CD8-positive, alpha-beta memory T cell (primary cell): ENCODE measurements at places on chromosomes 13 and 19.

GRCh38 chr13:35260316-35260715, 216.2 kb downstream of the MAB21L1 start:
- DNase-seq, result no peak

DNA sequence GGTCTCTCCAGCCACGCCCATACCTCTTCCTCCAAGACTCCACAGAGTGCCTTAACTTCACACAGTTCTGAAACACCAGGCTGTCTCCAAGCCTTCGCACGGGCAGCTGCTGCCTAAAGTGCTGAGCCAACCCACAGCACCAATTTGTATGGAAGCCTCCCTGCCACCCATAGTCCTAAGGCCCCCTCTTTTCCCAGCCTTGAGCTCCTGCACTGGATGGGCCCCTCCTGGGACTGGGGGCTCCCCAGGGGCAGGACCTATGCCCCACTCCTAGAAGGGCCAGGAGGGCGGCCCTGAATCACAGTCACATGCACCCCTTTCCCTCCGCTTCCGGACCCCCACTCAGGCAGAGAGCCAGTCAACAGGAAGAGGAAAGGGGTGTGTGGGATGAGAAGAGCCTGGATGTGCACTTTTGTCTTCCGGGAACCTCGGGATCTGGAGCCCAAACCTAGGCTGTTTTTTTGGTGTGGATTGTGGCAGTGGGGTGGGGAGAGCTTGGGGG, 5.1 kb upstream of the FCER2 start:
- DNase-seq, result no peak

- no peak for DNase-seq
Measured at GRCh38 chr19:30757837-30758617, 385.8 kb downstream of the ZNF536 start.

GRCh38 chr19:20558011-20558410, 7.6 kb downstream of the ZNF737 start:
- DNase-seq, result no peak

DNA sequence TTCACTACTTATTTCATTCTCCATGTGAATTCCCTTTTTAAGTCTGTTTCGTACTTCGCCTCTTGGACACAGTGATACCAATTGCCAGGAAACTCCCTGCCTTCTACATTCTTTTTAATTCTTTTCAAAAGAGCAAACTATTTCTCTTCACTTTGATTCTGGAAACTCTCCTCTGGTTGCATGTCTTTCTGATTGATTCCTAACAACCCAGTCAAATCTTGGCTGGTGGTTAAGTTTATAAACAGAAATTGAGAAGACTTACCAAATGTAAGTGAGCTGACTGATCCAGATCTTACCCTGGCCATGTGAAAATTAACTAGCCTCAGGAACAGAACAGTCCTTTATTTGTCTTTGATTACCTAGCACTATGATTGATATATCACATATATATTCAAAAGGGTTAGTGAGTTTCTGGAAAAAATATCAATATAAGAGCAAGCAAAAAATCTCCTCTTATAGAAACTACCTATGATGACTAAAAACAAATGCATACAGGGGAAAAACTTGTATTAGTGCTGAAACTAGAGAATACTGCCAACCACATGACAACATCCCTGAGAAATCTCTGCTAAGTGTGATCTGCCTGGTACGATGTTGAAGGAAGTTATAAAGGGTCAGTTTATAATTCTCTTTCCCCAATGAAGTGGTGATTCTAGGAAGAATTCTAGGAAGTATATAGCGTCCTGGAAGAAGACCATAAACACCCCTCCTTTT, 152.6 kb upstream of the HTR2A start:
- DNase-seq, result no peak

GRCh38 chr13:50255639-50256038, 240.4 kb downstream of the KCNRG start:
- peak; percentile 70 for DNase-seq

GRCh38 chr13:109719962-109720646, 66.3 kb downstream of the IRS2 start:
- DNase-seq, result no peak

- no peak for DNase-seq
Measured at GRCh38 chr13:32962342-32962741, 53.9 kb upstream of the KL start.

- DNase-seq, result no peak
Measured at GRCh38 chr19:8700956-8701355, 2.4 kb upstream of the ACTL9 start.

- no peak for DNase-seq
Measured at GRCh38 chr13:103140001-103140671, 73.9 kb upstream of the SLC10A2 start.

GRCh38 chr19:13841086-13841961, 35.6 kb upstream of the NANOS3 start:
- peak; percentile 46 for DNase-seq

DNA sequence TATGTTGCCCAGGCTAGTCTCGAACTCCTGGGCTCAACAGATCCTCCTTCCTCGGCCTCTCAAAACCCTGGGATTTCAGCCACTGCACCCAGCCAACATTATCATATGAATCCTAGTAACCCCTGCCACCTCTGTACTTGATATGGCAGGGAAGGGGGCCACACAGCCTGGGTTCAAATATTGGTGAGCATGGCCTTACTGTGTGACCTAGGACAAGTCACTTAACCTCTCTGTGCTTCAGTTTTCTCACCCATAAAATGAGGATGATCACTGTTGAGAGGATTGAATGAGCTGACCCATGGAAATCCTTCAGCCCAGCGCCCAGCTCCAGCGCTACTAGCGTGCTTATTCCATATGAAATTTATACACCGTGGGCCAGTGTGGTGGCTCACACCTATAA, 3.6 kb upstream of the COMP start:
- DNase-seq, result no peak
